Smooth muscle cell of the coronary artery (primary cell): ENCODE measurements at places on chromosomes 3 and 15. TPM values are rescaled to one million over a fixed set of nuclear protein-coding genes. Genes with fewer than 3 reads are reported as not detected.

NANOGP8 gene
- not detected in 2 replicates for total RNA-seq

MRPS11 gene
- total RNA-seq = 50.8 and 59.5 TPM in 2 replicates

TIGIT gene
- not detected in 2 replicates for total RNA-seq

NTRK3 gene
- 2.2 and 7.1 TPM in 2 replicates for total RNA-seq

FAM227B gene
- total RNA-seq = 2.1 and 4.4 TPM in 2 replicates

SLC12A1 gene
- total RNA-seq = not detected in 2 replicates
